A549 treated with Mapracorat at 1 μM for 4 hours (cell line): ENCODE measurements at places on chromosomes 2 and 18. TPM values are rescaled to one million over a fixed set of nuclear protein-coding genes. Genes with fewer than 3 reads are reported as not detected.

CREG2 gene
- 6.8 to 13.4 TPM (median 11.9 TPM) in 5 replicates for total RNA-seq

TTN gene
- total RNA-seq: under 0.01 TPM in 4 of 5 replicates, not detected in the other

ABCG5 gene
- total RNA-seq: not detected in 5 replicates

POLR1A gene
- 16.6 to 25.3 TPM (median 22.0 TPM) in 5 replicates for total RNA-seq

ZNF532 gene
- 18.8 to 23.8 TPM (median 21.9 TPM) in 5 replicates for total RNA-seq

SH3RF3 gene
- 0.46 to 0.61 TPM (median 0.52 TPM) in 5 replicates for total RNA-seq

CHAC2 gene
- total RNA-seq: 10.7 to 14.3 TPM (median 13.2 TPM) in 5 replicates

ROCK1 gene
- total RNA-seq: 15.8 to 21.8 TPM (median 20.6 TPM) in 5 replicates

TMEM178A gene
- total RNA-seq: 0.12 to 0.27 TPM (median 0.18 TPM) in 4 of 5 replicates, not detected in the other

CXCR1 gene
- not detected in 5 replicates for total RNA-seq

BOK gene
- 25.6 to 38.0 TPM (median 37.1 TPM) in 5 replicates for total RNA-seq

SGO2 gene
- total RNA-seq: 11.2 to 13.7 TPM (median 12.8 TPM) in 5 replicates

RSAD2 gene
- total RNA-seq: 0.20 to 0.66 TPM (median 0.34 TPM) in 5 replicates

COL6A3 gene
- 0.11 to 0.47 TPM (median 0.30 TPM) in 5 replicates for total RNA-seq

LOXL3 gene
- 0.20 to 0.50 TPM (median 0.44 TPM) in 5 replicates for total RNA-seq

PPP1R1C gene
- total RNA-seq: 1.1 to 2.6 TPM (median 1.2 TPM) in 5 replicates
